ENCODE measurements at places on chromosomes 1 and 21. TPM values are rescaled to one million over a fixed set of nuclear protein-coding genes. Genes with fewer than 3 reads are reported as not detected.

DNA sequence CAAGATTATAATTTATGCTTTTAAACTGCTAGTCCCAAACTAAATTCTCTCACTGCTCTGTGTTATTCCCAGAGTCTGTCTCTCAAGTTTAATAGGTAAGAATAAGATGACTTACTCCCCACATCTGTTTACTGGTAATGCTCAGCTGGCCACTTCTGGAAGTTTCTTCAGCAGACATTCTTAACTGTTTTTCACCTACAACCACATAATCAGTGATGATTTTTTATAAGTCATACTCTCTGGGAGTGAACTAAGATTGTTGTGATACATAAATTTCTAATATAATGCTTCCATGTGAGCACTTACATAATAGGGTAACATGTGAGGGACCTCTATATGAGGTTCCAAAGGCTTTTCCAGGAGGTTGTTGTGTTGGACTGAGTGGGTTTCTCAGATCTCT lies 8.7 kb downstream of the SLAMF7 start:
- no peak for DNase-seq

- DNase-seq: no peak
Measured at GRCh38 chr1:79151006-79151796, 144.7 kb upstream of the ADGRL4 start.

The NBPF20 gene
- 4.4 TPM for total RNA-seq

DNA sequence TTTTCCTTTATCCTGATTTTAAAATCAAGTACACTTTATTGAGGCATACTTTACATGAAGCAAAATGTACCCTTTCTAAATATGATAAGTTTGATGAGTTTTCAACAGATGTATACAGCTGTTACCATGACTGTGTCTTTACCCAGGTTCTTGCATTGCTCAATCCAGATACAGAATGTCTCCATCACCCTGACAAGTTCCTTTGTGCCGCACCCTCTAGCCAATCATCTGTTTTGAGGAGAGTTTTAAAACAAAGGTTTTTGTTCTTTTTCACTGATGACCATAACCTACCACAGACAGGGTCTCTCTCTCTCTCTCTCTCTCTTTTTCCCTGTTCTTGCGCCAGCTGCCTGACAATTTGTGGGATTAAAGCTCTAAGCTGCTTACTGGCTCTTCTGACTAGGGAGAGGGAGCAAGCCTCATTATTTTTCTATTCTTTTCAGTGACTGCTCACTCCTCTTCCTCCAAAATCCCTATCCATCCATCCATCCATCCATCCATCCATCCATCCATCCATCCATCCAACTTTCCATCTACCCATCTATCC lies 1.2 kb upstream of the KCNE1 start:
- no peak for DNase-seq

The CLEC20A gene
- not detected for total RNA-seq

GRCh38 chr21:26489781-26490180 lies 83.3 kb downstream of the CYYR1 start:
- DNase-seq: no peak

The MAEL gene
- not detected for total RNA-seq

DNA sequence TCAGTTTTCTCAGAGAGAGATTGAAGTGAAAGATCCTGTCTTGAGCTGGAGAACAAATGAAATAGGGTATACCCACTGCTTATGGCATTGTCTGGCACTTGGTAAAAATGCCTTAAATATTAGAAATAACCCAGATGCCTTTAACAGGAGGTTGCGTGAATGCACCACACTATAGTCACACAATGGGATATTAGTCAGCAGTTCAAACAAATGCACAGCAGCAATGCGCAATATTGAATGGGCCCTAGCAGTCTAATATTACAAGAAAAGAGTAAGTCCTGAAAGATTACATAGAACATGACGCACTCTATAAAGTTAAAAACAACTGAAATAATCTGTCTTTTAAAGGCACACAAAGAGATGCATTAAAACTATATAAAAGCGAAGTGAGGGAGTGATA lies 161.1 kb downstream of the EDEM3 start:
- DNase-seq: no peak

The TRPM2 gene
- 7.0 TPM for total RNA-seq
